GDM1 (cell line): ENCODE measurements at places on chromosomes 5 and 9.

DNA sequence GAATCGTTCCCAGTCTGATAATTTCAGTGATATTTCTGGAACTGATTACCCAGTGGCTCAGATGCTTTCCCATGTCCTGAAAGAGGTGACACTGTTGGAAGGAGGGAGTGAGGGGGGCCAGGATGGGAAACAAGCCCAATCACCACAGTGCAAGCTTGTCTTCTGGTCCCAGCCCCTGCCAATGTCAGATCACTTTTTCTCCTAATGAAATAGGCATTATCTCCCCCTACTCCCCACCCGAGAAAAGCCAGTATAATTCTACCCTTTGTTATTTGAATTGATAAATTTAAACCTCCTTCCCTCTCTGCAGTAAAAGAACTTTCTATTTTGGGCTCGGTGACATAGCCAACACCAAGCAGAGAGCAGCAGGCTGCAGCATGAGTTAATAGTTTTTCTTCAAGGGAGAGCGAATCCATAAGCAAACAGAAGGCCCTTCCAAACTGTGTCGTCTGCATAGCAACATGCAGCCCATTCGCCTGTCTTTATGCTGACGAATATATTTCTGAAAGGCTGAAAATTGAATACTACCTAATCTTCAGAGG lies 14.6 kb upstream of the PPP2CA start:
- DNase-seq: no peak

- no peak for DNase-seq
Measured at GRCh38 chr9:123893831-123894460, 36.0 kb downstream of the DENND1A start.

DNA sequence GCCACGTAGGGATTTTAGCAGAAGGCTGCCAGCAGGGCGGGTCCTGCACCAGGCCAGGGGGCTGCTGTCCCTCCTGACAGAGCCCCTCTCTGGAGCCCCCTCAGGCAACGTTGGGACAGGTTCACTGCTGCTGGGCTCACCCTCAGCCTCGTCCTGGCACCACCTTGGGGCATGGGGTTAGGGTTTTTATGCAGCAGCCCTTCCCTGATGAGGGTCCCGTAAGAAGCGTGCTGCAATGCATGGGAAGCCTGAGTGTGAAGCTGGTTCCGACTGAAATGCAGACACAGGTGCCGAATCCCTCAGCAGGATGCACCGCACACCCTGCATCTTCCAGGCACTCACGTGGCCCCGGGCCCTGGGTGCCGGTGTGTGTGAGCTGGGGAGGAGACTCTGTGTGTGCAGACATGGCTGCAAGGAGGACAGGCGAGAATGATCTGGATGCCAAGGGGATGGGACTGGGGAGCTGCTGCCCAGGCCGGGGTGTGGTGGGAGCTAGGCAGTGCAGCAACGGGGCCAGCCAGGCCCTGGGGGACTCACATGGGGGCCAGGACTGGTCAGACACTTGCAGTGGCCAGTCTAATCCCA lies 27.1 kb downstream of the ZDHHC11B start:
- no peak for DNase-seq

DNA sequence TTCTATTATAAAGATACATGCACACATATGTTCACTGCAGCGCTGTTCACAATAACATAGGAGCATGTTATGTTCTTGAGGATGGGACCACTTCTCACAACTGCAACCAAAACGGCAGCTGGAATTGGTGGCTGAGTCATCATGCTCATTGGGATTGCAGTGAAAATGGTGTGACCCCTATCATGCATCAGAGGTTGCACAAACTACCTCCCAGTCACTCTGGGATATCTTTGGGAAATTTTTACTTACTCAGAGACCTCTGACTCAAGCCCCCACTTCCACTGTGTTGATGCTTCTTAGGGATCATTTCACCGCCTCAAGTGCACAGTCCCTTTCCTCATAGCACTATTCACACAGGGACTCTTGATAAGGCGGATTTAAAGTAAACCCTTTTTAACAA lies 474.1 kb downstream of the BNC2 start:
- DNase-seq: no peak

DNA sequence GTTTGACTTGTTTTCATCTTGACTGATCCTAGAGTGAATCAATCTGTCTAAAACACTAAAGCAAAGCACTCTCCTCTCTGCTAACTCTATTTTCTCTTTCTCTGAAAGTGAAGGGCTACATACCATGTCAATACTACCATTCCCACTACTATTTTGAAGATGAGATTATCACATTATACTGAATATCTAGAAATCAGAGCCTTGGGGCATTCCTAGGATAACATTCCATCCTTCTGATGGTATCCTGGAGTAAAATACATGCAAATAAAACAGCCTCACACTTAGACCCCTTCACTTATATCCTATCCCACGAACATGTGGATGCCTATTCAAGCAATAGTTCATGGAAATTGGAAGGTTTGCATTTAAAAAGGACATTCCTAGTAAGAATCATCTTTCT lies 309.3 kb upstream of the ACTBL2 start:
- DNase-seq: no peak

DNA sequence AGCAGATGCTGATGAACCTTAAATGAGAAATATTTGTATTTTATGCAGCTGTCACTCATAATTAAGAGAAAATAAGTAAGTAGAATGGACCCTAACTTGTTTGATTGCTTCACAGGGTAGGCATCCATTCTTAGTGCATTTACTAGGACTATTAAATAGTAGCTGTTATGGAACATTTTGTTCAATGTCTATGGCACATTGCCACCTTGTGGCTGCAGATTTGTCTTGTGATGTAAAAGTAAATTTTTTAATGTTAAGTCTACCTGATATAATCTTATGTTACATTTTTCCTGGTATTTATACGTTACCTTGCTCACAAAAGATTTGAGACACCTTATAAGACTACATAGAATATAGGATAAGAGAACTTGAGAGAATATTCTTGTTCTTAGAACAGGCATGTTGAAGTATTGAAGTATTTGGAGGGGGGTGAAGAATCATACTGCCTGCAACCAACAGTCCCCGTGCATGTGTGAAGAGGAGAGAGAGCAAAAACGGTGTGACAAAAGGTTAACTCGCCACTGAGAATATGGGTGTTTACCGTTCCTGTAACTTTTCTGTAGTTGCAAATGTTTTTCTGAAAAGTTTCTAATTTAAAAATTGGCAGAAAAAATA lies 161.1 kb downstream of the MAST4 start:
- peak; percentile 4 for DNase-seq

DNA sequence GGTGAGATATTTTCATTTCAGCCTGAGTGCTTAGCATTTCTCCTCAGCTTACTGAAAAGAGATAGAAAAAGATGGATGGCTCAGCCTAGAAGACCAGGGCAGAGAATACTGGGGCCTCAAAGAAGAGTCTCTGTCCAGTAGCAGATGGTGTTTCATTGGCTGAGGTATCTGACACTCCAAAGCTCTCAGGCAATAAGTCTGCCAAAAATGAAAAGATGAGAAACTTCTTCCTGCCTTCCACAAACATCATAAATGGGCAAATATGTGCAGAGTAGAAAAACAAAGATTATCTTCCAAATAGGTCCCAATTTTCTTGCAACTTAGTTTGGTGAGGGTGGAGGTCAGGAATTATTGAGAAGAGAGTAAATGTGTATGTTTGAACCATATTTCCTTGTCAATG lies 87.4 kb upstream of the ICE1 start:
- no peak for DNase-seq

- no peak for DNase-seq
Measured at GRCh38 chr5:113273948-113274347, 160.8 kb downstream of the TSSK1B start.

DNA sequence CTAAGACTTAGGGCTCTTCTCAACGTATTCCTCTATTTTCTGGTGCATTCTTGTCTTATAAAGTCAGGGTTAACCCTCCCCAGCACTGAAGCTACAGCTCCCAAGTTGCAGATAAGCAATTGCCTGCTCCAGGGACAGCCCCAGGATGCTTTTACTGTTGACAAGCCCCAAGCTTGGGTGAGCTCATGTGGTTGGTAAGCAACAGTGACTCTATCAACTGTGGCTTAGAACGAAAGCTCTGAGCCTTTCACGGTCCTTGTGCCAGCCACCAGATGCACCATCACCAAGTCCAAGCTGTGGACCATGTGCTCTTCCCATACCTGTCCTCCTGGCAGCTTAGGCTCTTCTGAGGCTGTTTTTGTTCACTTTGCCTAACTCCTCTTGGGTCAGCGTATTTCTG lies 13.5 kb downstream of the ADRB2 start:
- DNase-seq: no peak

DNA sequence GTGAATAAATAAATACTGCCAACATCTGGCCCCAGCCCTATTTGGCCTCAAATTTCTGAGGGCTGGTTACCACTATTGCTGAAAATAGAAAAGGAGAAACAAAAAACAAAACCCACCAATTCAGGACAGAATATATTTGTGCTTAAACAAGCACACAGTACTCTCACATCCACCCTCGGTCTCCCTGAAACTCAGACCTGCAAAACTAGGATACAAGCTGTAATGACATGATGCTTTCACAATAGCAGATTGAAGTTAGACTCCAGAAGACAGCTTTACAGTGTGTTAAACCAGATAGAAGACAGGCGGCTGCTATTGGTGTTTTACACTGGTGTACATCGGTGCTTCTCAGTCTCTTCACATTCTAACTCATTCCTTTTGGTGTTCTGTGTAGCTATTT lies 214.9 kb upstream of the DMRT1 start:
- no peak for DNase-seq
